ENCODE measurements at places on chromosomes 2 and 18.

GRCh38 chr2:211901226-211901846 lies 637.3 kb downstream of the ERBB4 start:
- DNase-seq, result no peak

DNA sequence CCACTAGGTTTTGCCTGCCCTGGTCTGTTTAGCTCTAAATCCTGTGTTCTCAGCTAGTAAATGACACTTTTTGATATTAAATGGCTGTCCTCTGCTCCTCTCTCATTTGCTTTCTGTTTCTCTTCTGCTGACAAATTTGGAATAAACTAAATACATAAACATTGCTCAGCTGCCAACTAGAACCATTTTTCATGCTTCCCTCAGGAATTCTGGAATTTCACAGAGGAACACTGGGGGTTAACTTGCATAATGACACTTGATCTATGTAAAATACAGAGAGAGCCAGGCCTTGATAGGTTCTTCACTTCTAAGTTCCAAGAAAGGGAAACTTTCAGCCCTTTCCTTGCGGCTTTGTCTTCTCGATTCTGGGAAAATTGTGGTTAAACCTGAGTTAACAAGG lies 450.6 kb upstream of the ST6GAL2 start:
- no peak for DNase-seq

DNA sequence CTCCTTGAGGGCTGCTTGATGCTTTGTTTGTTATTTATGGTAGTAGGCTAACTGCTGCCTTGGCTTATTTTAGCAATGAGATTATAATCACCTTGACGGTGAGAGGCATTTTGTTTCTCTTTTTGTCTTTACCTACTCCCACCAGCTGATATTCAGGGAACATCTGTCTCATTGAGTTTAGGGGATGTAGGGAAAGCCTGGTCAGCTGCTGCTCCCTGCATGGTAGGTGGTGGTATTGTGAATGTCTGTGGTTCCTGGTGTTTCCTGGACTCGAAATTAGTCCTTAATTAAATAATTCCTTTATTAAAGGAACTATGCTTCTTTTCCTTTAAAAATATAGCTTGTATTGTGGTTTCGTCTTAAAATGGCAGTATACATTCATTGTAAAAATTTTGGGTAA lies 77.8 kb downstream of the ADAM23 start:
- DNase-seq, result no peak

- no peak for DNase-seq
Measured at GRCh38 chr2:234640657-234641056, 143.8 kb upstream of the ARL4C start.

DNA sequence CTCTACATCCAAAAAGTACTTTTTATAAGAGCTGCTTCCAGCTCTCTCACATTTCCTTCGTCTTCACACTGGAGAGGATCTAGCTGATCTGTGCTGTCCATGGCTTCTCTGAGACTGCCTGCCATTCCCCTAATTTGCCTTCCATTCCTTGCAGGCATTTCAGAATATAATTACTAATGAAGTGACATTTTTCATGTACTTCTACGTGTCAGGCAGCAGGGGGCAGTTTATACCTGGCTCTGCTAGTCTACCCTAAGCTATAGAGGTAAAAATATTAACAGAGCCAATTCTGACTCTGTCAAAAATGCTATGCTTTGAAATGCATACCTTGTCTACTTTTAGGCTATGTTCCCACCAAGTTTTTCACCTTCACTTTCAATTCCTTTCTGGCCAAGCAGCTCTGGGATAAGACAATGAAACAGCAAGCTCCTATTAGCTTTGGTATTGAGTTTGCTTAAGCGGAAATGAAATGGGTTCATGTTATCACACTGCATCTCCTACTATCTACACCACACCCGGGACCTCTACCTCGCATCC lies 81.9 kb downstream of the MEP1B start:
- DNase-seq, result peak; percentile 92

DNA sequence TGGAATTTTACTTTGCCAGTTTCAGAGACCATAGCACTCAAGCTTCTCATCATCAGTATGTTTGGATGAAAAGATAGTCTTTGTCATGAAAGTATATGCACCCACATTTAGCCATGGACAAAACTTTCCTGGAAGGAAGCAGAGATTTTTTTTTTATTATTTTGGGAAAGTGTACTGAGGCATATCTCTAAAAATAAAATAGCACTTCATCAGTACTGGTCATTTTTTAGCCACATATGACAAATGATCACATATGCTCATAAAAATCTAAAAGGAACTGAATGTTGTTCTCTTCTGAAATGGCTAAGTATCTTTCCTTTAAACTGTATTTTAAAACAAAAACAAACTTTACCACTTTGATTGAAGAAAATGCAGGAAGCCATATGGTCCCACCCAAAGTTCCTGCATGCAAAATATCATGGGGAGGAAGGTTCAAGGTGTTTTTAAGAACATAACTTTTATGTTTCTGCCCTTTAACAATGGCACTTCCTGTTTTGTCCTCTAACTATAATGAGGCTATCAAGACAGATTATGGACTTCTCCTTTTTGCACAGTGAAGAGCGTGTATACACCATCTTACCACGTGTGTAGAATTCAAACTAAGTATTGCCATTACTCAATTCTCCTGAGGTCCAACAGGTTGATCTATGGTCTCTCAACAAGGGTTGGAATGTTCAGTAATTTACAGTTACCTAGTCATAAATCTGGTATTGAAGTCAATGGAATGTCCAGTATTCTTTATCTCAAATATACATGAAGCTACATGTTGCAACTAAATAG lies 77.1 kb upstream of the SLC39A10 start:
- DNase-seq, result no peak

- DNase-seq, result peak; percentile 11
Measured at GRCh38 chr2:190413421-190413820, 5.3 kb downstream of the MFSD6 start.

- no peak for DNase-seq
Measured at GRCh38 chr18:9517869-9518268, 42.6 kb downstream of the RALBP1 start.

- no peak for DNase-seq
Measured at GRCh38 chr2:38116762-38117161, 40.8 kb upstream of the CYP1B1 start.

DNA sequence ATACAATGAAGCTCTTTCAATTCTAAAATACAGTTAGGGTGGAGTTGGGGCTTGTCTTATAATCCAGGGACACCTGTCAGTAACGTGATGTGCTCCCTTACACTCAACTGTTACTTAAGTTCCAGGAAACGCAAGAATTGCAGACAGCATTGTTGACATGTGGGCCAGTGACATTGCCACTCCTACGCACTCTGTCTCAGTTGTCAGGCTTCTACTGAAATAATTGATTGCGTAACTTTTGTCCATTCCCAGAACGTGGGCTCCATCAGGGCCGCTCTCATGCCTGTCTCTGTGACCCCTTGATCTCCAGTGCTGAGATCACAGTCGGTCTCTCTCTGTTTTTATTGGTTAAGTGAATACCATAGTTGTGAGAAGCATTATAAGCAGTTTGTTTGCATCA lies 487.8 kb downstream of the GALR1 start:
- no peak for DNase-seq

DNA sequence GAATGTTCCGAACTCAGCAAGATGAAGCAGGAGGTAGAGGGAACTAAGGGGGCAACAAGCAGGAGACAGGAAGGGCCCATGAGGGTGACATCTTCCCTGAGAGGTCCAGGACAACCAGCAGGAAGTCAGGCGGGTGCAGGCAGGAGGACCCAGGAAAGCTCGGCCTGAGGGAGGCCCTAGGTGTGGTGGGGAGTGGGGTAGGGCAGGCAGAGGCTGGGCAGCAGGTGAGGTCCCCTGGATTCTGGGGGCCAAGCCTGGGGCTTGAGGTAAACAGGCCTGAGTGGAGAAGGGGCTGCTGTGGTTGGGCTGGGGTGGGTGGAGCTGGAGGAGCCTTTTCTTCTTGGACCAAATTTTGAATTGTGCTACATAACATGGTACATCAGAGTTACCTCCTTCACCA lies 4.1 kb upstream of the ALPG start:
- no peak for DNase-seq

- DNase-seq, result no peak
Measured at GRCh38 chr2:236693531-236693930, 123.9 kb downstream of the ACKR3 start.

GRCh38 chr18:13618760-13619438 lies 107.5 kb downstream of the FAM210A start:
- no peak for DNase-seq

- no peak for DNase-seq
Measured at GRCh38 chr2:139079311-139079710, 299.1 kb upstream of the NXPH2 start.

- DNase-seq, result no peak
Measured at GRCh38 chr2:107290041-107290440, 404.1 kb upstream of the ST6GAL2 start.

DNA sequence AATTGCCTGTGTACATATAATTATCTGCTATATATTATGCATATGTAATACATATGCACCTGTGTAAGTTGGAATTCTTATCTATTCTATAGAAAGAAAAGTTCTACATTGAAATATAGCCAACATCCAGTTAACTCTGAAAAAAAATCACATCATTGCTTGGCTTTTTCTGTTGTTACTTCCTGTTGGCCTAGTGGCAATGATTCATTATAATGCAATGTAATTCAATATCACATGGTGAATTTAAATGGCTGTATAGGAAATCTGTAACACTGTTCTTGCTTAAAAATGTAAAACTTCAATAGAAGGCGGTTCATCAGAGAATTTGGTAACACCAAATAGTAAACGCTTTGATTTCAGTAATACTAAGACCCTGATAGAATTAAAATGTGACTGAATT lies 44.5 kb upstream of the MAP4K3 start:
- no peak for DNase-seq

All from NCI-H510A treated with DMSO at 0.1 percent for 48 hours (cell line).